GM12891 (cell line): ENCODE measurements at places on chromosomes 12 and 14.

DNA sequence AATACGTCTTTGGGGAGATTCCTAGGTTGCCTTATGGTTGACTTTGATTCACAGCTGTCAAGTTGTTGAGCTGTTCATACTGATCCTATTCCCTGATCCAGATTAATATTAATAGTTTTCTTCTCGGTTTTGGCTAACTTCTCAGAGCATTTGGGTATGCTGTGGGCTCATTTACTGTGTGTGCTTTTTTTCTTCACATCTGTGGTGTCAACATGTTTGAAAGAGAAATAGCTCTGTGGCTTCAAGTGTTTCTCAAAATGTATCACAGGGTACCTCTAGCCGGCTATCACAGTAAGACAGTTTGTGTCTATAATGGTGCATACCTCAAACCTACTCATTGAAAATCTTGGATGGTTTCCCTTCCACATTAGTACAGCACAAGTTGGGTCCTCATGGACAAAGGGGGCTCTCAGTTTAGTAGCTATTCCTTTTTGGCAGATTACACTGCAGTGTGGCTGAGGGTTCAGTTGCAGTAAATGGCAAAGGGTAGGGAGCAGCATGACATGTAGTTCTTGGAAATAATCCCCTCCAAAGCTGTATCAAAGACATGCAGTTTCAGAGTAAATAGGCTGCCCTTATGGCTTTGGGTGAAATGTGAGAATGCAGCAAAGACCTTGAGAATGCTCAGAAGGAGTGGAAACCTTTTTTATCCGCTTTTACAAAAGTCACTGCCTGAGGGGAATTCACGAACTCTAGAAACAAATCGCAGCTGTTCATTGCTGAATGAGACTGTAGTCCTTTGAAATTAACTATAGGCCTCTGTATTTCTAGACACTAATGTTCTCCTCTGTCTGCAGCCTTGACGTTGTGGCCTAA, 102.4 kb upstream of the ATF1 start:
- DNase-seq, result peak; percentile 11

DNA sequence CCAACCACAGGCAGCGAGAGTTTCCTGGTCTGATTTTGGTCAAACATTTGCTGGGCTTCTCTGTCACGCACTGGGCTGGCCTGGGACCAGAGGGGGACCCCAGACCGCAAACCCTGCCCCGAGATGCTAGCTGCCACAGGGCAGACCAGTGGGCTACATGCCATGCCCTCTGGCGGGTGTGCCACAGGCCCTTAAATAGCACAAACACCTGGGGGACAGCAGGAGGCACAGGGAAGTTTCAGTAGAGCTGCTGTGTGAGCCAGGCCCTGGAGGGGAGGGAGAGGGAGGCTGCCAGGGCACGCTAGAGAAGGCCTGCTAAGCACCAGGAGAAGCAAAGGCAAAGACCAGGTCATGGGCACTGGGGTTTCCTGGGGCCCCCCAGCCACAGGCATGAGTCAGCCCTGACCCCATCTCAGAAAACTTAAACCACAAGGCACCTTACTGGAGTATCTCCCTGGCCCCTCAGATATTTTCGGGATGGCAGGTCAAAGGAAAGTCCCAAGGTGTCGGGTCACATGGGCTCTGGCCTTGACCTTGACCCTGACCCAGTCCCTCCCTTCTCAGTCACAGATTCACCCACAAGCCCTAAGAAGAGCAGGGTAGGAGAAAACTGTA, 29.2 kb downstream of the ITPK1 start:
- DNase-seq, result no peak

- no peak for DNase-seq
These were observed 44.1 kb upstream of the AMN start for GRCh38 chr14:102878174-102878969.

- no peak for DNase-seq
These were observed 42.5 kb upstream of the C14orf180 start for GRCh38 chr14:104536942-104537612.

DNA sequence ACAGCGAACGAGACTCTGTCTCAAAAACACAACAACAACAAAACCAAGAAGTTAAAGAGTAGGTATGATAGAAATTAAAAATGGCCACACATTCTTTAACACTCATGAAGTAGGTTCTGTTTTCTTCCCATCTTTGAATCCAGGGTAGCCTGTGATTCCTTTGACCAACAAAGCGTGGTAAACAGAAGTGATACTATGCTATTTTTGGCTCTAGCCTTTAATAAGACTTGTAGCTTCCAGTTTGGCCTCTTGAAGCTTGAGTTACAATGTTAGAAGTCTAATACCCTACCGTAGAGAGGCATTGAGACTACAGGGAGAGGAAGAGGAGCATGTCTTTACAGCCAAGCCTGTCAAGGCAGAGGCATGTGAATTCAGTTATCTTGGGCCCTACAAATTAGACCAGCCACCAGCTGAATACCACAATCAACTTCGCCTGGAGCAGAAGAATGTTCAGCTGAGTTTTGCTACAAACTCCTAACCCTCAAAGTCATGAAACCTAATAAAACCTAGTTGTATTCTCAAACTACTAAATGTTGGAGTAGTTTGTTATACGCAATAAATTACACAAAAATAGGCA, 4.9 kb upstream of the NEMF start:
- DNase-seq, result no peak

DNA sequence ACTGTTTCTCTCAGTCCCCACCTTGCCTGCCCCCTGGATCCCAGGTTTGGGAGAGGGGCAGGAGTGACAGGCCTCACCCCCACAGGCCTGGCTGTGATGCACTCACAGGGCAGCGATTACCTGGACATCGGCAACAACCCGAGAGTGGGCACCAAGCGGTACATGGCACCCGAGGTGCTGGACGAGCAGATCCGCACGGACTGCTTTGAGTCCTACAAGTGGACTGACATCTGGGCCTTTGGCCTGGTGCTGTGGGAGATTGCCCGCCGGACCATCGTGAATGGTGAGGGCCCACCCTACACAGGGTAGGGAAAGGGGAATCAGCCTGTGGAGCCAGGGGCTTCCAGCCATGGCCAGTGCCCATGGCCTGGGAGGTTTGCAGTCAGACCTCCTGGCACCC, 8.6 kb downstream of the ACVRL1 start:
- no peak for DNase-seq

DNA sequence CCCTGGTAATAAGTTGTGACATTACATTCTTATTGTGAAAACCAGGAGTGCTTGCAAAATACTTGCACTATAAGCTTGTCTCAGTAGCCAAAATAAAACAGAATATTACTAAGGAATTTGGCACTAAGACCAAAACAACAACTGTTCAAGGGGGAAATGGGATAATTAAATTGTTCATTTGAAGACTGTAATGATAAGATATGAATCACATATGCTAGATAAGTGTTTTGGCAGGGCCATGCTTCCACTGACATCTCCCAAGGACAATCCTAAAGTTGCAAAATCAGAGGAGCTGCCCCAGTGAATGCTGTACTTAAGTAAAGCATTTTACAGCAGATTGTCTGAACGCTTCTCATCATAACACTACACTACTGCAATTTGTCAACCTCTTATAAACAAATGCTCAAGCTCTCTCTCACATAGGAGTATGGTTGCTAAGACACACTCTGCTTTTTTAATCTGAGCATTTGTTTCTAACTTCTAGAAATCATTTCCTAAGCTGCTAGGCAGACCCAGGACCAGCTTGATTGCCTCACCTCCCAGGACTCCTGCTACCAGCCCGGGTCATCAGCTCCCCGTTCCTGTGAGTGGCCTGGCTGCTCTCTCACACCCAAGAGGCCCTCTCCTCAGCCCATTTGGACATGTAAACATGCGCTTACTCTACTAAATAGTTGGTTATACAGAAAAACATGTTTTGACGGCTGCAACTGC, 191.5 kb downstream of the PAX9 start:
- DNase-seq, result no peak

DNA sequence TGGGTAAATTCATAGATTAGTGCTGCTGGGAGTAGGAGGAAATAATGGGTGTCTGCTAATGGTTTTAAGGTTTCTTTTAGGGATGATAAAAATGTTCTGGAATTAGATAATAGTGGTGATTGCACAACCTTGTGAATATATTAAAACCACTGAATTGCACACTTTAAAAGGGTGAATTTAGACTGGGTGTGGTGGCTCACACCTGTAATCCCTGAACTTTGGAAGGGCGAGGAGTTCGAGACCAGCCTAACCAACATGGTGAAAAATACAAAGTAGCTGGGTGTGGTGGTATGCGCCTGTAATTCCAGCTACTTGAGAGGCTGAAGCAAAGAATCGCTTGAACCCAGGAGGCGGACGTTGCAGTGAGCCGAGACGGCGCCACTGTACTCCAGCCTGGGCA, 1.3 kb downstream of the RAD52 start:
- no peak for DNase-seq

GRCh38 chr14:84208451-84208850, 1321.5 kb upstream of the FLRT2 start:
- no peak for DNase-seq

GRCh38 chr12:66140731-66141130, 10.2 kb upstream of the LLPH start:
- DNase-seq, result no peak

GRCh38 chr14:59863806-59864525, 6.6 kb downstream of the RTN1 start:
- DNase-seq, result no peak

GRCh38 chr12:111584959-111585358, 14.2 kb downstream of the ATXN2 start:
- DNase-seq, result no peak

- DNase-seq, result no peak
These were observed 56.4 kb upstream of the ATP2A2 start for GRCh38 chr12:110224379-110225304.

DNA sequence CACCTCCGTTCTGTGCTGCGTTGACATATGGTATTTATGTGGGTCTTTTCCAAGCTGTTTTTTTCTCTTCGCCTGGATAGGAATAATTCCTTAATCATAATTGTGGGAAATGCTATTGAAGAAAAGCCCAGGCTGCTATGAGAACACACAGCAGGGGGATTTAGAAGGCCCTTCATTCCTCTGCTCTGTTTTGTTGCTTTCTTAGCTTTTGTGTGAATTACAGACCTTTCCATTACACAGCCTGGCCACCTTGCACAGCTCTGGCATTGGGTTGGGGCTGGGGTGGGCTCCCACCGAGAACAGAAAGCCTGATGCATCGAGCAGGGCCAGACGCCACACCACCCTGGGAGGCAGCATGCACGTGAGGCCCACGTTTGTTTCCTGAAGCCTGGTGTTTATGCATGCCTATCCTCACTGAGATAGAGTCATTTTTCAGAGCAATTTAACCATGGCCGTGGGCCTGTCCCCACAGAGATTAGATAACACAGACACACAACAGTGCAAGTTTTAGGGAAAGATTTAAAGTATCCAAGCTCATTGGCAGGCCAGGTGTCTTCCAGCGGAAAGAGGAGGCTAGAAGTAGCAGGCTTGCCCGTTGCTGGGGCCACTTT, 287.6 kb upstream of the PWP1 start:
- no peak for DNase-seq

DNA sequence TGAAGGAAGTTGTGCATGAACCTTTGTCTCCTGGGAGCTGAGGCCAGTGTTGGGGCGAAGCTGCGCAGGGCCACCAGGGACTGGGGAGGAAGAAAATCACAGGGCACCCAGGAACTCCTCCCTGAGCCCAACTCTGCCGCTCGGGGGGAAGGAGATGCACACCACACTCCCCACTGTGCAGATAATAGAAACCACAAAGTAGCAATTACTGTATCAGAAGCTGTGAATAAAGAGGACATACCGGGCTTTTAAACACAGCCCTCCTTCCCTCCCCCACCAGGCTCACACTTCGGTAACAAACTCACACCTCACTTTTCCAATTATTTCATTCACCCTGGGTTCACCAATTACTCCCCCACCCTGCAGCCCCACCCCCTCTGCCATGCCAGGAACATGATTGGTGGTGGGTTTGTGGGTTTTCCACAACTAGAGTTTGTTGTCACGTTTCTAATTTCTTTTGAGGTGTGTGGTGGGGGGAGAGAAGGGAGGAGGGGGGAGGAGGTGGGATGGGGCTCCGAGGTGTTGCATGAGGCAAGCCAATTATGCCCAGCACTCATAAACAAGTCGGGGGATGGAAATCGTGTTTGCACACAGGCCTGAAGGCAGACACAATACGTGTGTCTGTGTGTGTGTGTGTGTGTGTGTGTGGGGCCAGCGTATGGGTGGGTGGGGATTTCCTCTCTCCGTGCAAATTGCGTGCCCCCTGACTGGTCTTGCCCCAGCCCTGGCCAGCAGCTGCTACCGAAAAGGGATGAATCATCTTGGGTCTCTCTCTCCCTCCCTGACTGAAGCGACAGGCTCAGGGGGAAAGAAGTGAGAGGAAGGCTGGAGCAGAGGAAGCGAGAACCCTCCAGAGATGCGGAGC, 103.3 kb downstream of the RBM19 start:
- no peak for DNase-seq

- no peak for DNase-seq
These were observed 85.0 kb downstream of the TBX5 start for GRCh38 chr12:114320968-114321367.

DNA sequence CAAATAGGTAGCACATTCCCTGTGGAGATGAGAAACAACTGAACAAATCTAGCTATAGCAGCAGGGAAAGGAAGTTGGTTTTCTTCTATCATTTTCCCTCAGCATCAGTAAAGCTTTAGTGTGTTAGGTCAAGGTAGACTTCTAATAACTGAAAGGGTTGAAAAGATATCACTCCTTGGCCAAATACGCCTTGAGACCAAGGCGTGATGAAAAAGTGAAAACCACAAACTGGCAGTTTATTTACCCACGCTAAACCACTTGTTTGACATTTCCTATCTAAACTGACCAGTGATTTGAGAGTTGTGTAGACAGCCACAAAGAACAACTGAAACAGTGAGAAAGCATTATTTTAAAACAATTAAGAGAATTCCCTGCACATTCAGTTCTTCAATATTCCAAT, 99.6 kb upstream of the SOX5 start:
- DNase-seq, result no peak

DNA sequence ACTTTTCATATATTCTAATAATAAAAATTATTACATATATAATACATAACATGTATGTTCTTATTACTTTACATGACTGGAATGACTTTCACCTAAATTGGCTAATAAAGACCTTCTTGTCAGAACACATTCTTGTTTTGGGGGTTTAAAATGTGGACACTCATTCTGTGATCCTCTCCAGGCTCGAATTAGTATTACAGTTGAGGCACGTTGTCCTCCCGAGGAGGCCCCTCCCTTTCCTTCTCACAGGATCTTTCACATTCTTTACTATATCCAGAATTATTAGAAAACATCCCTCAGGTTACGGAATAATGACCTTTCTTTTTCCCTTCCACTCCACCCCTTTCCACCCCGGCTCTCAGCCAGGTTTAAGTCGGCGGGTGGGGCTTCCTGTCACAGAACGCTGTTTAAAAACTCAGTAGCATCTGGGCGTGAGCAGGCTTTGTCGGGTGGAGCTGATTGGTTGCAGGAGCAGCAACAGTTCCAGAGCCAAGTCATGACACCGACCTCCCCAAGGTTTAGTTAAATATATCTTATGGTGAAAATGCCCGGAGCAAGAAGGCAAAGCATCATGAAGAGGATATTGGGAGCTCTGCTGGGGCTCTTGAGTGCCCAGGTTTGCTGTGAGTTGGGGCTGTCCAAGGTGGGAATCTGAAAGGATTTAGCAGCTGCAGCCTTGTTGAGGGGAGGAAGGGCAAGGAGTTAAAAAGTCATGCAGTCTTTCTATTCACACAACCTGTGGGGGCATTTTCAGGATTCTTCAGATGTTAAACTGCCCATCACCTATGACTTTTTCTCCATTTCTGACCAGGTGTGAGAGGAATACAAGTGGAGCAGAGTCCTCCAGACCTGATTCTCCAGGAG, 396.7 kb upstream of the OR4E1 start:
- no peak for DNase-seq

- no peak for DNase-seq
These were observed 42.3 kb upstream of the FRMD6 start for GRCh38 chr14:51609251-51609954.
